ENCODE measurements at places on chromosomes 11 and 22.

DNA sequence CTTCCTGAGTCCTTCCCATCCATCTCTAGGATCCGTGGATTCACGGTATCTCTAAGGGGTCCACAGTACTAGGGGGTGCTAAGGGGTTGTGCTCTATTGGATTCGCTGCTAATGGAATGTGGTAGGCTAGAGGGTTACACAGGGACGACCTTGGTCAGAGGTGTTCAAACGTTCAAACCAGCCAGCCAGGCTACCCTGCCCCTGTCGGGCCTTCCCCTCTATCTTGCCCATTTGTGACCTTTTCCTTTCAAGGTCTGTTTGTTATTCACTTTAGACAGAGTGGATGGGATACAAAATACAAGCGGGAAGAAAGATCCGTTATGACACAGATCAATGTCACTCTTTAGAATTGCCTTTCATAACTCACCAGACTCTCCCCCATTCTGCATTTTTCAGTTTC, 205.8 kb upstream of the TBCEL start:
- DNase-seq, result no peak

GRCh38 chr11:17385926-17386325, 2.5 kb downstream of the KCNJ11 start:
- DNase-seq, result no peak

- no peak for DNase-seq
These were observed 3.6 kb upstream of the MDK start for GRCh38 chr11:46377831-46378230.

DNA sequence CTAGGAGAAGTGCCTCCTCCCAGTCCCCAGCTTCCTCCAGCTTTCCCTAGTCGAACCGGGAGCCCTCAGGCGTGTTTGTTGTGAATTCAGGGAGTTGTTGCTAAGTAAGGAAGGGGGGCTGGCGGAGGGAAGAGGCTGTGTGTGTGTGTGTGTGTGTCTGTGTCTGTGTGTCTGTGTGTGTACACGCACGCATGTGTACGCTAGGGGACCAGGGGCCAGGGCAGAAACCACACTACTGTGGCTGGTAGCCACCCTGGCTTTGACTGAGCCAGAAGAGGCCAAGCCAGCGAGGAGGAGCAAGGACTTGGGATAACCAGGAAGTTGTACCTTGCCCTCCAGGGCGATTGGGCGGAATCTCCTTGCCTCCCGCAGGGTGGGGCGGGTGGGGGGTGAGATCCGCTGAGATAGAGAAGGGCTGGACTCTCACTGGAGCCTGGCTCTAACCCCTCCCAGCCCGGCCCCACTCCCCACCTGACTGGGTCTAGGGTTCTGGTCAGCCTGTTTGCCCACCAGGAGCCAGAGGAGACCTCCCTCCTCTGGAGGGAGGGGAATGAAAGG, 7.5 kb downstream of the BCL9L start:
- DNase-seq, result no peak

GRCh38 chr22:44594951-44595350, 96.9 kb upstream of the RTL6 start:
- no peak for DNase-seq

GRCh38 chr11:65290448-65291165, 24.1 kb upstream of the CDC42EP2 start:
- peak; percentile 79 for DNase-seq

DNA sequence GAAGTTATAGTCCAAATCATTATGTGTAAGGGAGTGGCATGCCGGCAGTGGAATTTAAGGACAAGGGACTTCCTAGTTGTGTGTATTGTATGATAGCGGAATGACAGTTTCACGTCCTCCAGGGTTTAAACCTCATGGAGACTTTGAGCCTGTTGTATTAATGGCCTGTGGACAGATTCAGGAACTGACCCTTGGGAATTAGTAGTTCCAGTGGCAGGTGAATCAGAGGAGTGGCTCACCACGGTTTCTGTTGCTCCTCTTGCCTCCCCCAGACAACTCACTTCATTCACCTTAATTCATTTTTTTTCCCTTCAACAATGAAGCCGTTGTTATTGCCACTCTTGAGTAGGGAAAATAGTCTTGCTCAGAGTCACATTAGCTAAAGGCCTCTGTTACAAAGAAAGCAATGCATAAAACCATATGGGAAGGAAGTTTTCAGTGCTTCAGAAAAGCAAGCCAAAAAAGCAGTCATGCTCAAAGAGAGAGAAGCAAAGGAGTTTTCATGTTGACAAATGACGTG, 22.6 kb downstream of the AMOTL1 start:
- no peak for DNase-seq

DNA sequence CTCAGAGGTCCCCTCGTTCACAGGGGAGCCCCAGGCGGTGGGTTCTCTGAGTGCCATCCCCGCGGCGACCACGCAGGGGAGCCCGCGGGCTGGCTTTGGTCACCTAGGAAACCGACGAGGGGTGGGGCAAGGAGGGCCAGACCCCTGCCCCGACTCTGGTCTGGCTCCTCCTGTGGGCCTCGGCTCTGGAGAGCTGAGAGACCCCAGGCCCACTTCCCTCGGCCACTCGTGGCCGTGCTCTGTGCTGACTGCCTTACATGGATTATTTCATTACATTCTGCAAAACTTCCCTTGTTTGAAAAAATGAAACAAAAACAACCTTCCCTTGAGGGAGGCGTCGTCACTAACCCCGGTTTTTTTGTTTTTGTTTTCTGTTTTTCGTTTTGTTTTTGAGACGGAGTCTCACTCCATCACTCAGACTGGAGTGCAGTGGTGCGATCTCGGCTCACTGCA, 15.1 kb upstream of the CYTH4 start:
- DNase-seq, result peak; percentile 70

DNA sequence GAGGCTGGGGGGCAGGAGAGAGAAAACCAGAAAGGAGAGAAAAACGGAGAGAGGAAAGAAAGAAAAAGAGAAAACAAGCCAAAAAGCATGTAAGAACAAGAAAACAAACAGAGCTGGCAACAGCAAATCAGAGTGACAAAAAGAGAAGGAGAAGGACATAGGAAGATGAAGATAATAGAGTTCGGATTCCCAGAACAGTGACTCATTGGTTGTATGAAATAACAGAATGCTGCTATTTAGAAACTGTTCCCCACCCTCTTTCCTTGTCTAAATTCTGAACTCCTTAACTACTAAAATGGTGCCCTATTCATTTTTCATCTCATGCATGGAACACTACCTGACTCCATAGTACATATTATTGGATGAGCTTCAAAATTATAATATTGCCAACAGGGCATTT, 317.4 kb downstream of the C11orf87 start:
- DNase-seq, result no peak

DNA sequence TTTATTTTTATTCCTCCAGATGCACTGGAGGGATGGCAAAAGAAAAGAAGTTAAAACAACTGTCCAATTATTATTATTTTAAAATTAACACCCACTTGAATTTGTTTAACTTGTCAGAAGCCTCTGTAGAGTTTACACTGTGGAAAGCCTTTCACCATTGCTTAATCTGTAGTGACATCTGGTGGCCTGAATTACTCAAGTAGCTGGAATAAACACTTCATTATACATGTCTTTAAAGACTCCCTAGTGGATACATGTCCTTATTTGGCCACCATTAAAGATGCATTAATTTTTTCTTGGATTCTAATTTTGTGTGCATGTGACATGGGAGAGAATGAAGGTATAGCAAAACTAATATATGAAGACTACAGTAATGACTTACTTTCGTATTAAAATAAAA, 1496.5 kb downstream of the FAM181B start:
- peak; percentile 49 for DNase-seq

- no peak for DNase-seq
These were observed 47.1 kb upstream of the CCND1 start for GRCh38 chr11:69593851-69594250.

DNA sequence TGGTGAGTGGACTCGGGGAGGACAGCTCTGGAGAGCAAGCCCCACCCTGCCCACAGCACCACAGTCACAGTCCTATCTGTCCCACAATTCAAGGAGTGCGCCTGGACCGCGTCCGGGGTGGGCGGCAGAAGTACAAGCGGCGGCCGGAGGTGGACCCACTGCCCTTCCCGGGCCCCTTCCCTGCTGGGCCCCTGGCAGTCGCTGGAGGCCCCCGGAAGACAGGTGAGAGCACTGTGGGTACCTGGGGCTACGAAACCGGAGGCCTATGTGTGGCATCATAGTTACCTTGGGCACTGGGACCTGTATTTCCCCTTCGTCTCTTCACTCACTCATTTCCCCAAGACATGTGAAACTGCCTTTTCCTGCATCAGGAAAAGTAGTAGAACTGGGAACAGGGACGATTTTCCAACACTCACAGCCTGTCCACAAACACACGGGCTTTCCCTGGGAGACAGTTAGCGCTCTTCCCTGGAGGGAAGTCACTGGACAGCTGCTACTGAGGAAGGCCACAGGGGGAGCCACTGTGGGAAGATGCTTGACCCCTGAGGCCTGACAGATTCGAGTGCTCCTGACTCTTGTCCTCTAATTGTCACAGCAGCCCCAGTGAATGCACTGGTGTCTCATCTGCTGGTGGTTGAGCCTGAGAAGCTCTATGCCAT, 3.1 kb downstream of the TRMT112 start:
- DNase-seq, result no peak

DNA sequence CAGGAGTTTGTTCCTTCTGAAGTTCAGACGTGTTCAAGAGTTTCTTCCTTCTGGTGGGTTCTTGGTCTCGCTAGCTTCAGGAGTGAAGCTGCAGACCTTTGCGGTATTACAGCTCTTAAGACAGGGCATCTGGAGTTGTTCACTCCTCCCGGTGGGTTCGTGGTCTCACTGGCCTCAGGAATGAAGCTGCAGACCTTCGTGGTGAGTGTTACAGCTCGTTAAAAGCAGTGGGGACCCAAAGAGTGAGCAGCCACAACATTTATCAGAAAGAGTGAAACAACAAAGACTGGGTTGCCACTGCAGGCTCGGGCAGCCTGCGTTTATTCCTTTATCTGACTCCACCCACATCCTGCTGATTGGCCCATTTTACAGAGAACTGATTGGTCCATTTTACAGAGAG, 373.1 kb downstream of the ETS1 start:
- DNase-seq, result no peak

DNA sequence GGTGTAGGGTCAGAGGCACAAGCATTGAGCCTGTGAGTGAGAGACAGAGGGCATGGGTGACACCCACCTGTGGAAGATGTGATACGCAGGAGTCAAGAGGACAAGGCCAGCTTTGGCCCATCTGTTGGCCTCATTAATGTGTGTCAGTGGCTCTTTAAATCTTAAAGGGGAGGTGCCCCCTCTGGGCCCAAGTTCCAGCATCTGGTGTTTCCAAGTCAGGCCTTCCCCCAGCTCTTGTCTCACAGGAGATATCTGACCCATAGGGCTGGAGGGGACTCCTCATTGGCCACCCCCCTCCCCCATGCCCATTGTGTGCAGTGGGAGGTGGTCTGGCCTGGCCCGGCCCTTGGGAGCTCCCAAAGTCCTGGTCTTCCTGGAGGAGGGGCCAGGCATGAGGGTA, 8.9 kb downstream of the KCNK7 start:
- no peak for DNase-seq

DNA sequence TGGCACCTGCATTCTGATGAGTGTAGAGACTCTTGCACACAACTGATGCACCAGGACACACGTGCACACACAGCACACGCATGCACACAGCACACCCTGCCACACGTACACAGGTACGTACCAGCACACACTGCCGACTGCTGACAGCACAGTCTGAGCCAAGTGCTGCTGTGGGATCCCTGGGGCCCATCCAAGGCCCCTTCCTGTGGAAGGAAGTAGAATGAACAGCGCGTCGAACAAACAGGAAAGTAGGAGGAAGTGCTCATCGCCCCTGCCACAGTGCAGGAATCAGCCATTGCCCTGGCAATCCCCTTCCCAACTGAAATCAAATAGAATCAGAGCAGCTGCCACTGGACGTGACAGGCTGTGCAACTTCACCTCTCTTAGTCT, 57.9 kb downstream of the CD82 start:
- DNase-seq, result no peak

- DNase-seq, result peak; percentile 35
These were observed 10.6 kb downstream of the HSD17B12 start for GRCh38 chr11:43690929-43691725.

- no peak for DNase-seq
These were observed 116.6 kb downstream of the GALNT18 start for GRCh38 chr11:11505190-11505589.

DNA sequence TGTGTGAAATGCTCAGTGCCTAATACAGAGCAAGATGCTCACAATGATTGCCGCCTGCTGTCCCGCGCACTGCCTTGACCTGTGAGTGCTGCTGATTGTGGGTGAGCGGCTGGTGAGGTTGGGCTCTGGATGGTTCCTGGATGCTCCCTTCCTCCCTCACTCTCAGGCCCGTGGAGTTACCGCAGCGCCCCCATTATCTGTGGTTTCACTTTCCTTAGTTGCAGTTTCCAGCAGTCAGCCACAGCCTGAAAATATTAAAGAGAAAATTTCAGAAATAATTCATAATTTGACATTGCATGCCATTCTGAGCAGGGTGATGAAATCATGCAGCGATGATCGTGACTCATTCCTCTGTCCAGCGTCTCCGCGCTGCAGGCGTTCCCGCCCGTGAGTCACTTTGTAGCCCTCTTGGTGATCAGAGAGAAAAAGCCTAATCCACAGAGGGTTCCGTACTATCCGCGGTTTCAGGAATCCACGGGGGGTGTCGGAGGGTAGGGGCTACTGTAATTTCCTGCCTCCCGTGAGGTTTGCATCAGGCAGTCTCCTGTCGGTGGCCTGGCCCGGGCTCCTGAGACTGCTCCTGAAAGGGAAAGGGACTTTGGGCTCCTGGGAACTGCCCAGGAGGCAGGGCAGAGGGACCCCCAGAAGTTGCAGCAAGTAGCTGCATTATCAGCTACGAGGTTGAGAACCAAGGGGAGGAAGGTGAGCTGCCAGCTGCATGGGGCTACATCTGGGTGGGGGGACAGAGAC, 10.6 kb downstream of the RPL3 start:
- DNase-seq, result no peak

GRCh38 chr22:48322907-48323306, 1504.8 kb downstream of the BRD1 start:
- no peak for DNase-seq

GRCh38 chr11:119640541-119640940, 88.5 kb downstream of the NECTIN1 start:
- no peak for DNase-seq

DNA sequence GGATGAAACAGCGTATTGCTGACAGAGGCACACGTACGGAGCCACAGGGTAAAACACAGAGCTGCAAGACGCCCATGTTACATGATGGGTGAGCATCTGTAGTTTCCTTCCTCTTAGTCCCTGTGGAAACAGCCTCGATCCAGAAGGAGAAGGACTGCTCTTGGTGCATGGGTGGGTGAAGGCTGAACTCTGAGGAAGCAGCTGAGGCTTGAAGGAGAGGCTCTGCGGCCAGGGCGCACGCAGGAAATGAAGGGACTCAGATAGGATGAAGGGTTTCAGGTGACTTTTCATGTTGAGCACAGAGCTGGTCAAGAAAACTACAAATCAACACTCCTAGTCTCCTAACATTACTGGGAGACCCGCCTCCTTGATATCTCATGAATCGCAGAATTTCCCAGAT, 65.7 kb upstream of the ADA2 start:
- DNase-seq, result no peak

DNA sequence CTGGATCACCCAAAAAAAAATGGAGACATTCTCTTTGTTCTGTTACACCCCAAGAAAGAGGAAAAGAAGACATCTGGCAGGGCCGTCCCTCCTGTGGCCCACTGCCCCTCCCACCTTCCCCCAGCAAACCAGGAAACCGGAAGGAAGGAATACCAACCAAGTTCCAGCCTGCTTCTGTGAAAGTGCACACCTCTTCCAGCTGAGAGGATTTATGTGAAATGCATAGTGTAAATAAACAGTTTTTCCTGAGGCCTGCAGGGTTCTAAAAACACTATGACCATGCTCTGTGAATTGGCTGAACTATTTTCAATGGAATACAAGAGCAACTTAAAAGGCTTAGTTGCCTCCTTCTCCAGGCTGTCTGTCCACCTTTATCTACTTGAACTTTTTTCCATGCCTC, 50.0 kb upstream of the CHST1 start:
- no peak for DNase-seq

GRCh38 chr11:122803306-122803705, 35.0 kb upstream of the CRTAM start:
- no peak for DNase-seq

All from KBM-7 (cell line).